ENCODE measurements at places on chromosomes 7 and 10.
A peak's percentile ranks its signal among the peaks of the same experiment; 100 is the strongest.

DNA sequence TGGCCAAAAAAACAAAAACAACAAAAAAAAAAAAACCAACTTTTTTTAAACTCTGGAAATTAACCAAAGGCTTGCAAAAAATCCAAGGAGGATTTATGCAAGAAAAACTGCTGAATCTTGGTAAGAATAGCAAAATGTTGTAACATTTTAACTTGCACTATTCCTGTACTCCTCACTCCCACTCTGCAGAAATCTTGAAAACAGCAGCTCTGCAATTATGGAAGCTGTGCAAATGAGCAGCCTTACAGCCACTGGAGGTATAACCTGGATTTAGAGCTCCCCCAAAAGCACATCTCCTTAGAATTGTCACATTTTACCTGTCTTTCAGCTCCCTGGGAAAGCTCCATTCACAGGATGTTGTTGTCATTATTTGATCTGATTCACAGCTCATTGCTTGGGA, 41.8 kb upstream of the LRGUK start:
- H3K27me3 ChIP-seq, result no peaks in the 10 kb centered on the region
- H3K27ac ChIP-seq, result no peak overlapping the region
- H3K4me1 ChIP-seq, result no peaks in the 10 kb centered on the region
- H3K36me3 ChIP-seq, result peaks cover 37% of the 10 kb centered on the region

GRCh38 chr10:52729271-52730104, 43.1 kb downstream of the MBL2 start:
- no peaks in the 10 kb centered on the region for H3K27me3 ChIP-seq
- no peak for DNase-seq
- no peak overlapping the region for H3K4me3 ChIP-seq
- no peaks in the 10 kb centered on the region for H3K36me3 ChIP-seq

GRCh38 chr10:126738001-126738400, 67.5 kb upstream of the C10orf90 start:
- no peak overlapping the region for H3K4me3 ChIP-seq
- no peak overlapping the region for H3K27ac ChIP-seq
- no peak for DNase-seq
- H3K36me3 ChIP-seq, result no peaks in the 10 kb centered on the region

DNA sequence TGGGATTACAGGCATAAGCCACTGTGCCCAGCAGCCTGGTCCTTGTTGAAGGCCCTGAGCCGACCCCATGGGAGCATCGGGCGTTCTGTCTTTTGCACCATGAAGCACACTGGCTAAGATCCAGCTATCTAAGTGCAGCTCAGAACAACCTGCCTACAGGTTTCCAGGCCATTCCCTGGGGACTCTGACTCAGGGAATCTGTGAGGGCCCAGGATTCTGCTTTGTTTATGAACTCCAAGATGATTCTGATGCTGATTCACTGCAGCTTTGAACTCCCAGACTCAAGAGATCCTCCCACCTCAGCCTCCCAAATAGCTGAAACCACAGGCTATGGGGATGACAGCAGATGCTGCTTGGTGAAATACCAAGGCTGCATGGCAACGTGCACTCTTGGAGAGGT, 30.2 kb downstream of the NPTX2 start:
- H3K36me3 ChIP-seq, result no peaks in the 10 kb centered on the region
- peaks cover 21% of the 10 kb centered on the region for H3K27me3 ChIP-seq
- no peak for DNase-seq
- no peak overlapping the region for H3K4me3 ChIP-seq

DNA sequence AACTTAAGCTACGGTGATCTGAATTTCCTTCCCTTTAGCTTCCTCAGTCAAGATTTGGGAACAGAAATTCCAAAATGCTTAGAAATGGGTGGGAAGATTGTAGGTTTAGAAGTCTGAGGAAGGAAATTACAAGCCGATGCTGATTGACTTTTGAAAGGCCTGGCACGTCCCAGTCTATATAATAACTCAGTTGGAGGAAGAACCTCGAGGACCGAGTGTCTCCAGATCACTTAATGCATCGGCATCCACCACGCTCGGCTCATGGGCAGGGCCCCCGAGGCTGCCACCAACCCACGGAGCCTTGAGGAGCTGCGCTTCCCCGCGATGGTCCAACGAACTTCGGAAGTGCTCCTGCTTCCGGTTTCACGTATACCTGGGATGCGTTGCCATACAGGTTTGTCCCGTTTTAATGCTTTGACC, 10.4 kb upstream of the SP8 start:
- peak overlapping the region; percentile 81 for H3K4me3 ChIP-seq
- no peaks in the 10 kb centered on the region for H3K36me3 ChIP-seq
- H3K27ac ChIP-seq, result peak overlapping the region; percentile 62
- H3K4me1 ChIP-seq, result peaks cover 8% of the 10 kb centered on the region
- H3K27me3 ChIP-seq, result peaks cover 75% of the 10 kb centered on the region

DNA sequence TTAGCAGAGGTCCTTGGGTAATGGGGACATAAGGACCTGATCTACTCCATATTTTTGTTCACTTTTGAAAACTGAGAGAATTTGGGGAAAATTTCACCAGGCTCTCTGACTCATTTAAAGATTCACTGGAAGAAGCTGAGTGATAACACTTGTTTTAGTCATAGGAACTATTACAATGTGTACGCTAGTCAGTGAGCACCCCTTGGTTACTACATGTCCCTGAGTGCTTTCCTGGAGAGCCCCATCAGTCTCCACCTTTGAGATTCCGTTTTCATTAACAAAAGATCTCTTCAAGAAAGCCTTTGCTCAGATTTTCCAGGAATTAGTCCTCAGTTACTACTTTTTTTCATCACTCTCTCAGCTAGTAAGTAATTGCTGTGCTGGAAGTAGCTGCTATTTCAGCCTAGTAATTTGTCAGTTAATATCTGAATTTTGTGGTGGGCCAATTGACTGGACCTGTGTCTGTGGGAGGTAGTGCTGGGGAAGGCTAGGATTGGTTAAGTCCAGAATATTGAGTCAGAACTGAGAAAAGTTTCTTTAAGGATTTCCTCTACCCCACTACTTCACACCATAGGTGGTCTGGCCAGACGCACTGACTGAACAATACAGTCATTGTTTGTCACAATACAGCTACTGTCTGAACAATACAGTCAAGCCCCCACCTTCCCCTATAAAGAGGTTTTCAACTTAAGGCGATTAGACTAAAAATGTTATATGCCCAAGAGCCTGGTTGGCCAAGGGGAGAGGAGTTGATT, 235.0 kb downstream of the CCDC7 start:
- no peaks in the 10 kb centered on the region for H3K4me1 ChIP-seq
- no peaks in the 10 kb centered on the region for H3K27me3 ChIP-seq
- H3K36me3 ChIP-seq, result no peaks in the 10 kb centered on the region
- no peak overlapping the region for H3K27ac ChIP-seq

- no peaks in the 10 kb centered on the region for H3K36me3 ChIP-seq
- DNase-seq, result no peak
- H3K4me1 ChIP-seq, result peaks cover 1% of the 10 kb centered on the region
- no peak overlapping the region for H3K27ac ChIP-seq
- peaks cover 4% of the 10 kb centered on the region for H3K27me3 ChIP-seq
These were observed 119.1 kb upstream of the WDR11 start for GRCh38 chr10:120732067-120732466.

DNA sequence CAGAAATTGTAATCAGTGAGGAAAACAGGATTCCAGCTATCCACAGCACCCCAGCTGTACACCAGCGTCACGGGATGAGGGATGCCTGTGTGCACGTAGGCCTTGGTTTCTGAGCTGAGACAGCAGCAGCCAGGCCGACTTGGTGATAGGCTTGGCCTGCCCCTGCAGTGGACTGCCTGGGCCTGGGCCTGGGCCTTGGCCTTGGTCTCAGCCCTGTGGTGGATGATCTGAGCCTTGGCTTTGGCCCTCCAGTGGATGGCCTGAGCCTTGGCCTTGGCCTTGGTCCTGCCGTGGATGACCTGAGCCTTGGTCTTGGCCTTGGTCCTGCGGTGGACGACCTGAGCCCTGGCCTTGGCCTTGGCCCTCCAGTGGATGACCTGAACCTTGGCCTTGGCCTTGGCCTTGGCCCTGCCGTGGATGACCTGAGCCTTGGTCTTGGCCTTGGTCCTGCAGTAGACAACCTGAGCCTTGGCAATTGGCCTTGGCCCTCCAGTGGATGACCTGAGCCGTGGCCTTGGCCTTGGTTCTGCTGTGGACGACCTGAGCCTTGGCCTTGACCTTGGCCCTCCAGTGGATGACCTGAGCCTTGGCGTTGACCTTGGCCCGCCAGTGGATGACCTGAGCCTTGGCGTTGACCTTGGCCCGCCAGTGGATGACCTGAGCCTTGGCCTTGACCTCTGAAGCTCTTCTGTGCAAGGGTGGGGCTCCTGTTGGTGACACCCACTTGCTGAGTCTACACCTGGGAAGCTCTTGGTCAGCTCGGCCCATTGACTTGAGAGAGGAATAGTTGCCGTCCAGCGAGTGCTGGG, 93.8 kb downstream of the CUX1 start:
- H3K27me3 ChIP-seq, result no peaks in the 10 kb centered on the region
- H3K36me3 ChIP-seq, result peaks cover 6% of the 10 kb centered on the region
- H3K27ac ChIP-seq, result no peak overlapping the region
- H3K4me3 ChIP-seq, result no peak overlapping the region

GRCh38 chr10:70343312-70343711, 39.1 kb downstream of the LRRC20 start:
- DNase-seq, result no peak
- H3K27me3 ChIP-seq, result no peaks in the 10 kb centered on the region

DNA sequence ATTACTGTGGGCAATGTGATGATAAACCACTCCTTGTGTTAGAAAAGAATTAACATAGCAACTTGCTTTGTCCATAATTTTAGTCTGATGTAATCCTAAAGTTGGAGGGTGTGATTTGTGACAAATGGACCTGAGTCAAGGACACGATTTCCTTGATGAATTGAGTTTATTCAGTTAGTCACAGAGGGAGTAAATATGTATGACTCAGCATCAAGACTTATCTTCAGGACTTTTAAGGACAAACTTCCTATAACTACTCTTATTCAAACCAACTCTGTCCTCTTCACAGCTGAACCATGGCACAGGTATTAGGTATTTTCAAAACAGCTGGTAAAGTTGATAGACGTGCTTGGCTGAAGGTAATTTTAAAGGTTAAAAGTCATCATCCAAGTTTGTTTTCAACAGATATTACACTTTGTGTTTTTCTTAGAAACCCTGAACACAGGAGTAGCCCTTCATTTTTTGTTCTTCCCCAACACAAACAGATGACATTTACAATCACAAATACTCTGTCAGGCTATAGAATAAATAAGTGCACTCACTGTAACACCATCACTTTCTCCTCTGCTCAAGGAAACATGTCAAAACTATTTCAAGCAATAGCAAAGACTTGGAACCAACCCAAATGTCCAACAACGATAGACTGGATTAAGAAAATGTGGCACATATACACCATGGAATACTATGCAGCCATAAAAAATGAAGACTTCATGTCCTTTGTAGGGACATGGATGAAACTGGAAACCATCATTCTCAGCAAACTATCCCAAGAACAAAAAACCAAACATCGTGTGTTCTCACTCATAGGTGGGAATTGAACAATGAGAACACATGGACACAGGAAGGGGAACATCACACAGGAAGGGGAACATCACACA, 54.5 kb downstream of the COA1 start:
- no peak for DNase-seq
- no peaks in the 10 kb centered on the region for H3K27me3 ChIP-seq
- H3K4me1 ChIP-seq, result no peaks in the 10 kb centered on the region
- H3K36me3 ChIP-seq, result peaks cover 33% of the 10 kb centered on the region
- no peak overlapping the region for H3K27ac ChIP-seq
- H3K4me3 ChIP-seq, result no peak overlapping the region

DNA sequence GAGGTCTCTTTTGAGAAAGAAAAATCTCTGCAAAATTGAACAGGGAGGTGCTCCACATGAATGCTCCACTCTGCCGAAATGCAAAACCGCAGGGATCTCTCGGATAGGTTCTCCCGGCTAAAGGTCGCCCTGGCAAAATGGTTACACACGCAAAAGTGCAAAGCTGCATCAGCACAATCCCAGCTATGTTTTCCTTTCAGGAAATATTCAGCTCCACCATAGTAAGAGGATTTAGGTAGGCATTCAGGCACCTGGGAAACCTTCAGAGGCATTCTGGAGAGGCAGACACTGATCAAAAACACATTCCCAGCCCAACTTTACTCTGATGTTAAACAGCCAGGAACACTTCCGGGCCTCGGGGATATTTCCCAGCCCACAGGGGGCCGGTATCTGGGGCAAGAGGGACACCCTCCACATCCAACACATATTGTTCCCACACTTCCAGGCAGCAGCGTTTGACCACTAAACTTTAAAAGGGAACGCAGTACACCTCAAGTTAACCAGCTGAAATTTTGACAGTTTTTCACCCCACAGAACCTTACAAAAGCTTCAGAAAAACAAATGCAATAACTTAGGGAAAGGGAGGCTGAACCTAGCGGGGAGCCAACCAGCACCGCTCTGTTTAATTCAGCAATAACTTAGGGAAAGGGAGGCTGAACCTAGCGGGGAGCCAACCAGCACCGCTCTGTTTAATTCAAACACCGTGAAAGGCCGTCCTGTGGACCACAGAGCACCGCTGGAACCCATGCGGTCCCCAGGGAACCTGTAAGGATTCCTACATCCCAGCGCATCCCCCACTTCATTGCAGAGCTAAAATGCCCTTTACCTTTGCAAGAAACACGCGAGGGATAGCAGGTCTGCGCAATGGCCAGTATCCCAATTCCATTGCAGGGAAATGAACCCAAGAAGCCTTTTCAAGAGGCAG, 45.9 kb downstream of the TNS3 start:
- DNase-seq, result no peak
- H3K36me3 ChIP-seq, result peaks cover 2% of the 10 kb centered on the region
- peaks cover 50% of the 10 kb centered on the region for H3K4me1 ChIP-seq
- peak overlapping the region; percentile 72 for H3K4me3 ChIP-seq
- H3K27ac ChIP-seq, result peak overlapping the region; percentile 63
- no peaks in the 10 kb centered on the region for H3K27me3 ChIP-seq

GRCh38 chr7:150992833-150993302, 2.1 kb downstream of the NOS3 start:
- H3K4me1 ChIP-seq, result no peaks in the 10 kb centered on the region
- no peaks in the 10 kb centered on the region for H3K36me3 ChIP-seq
- peaks cover 29% of the 10 kb centered on the region for H3K27me3 ChIP-seq
- DNase-seq, result no peak
- H3K4me3 ChIP-seq, result no peak overlapping the region

GRCh38 chr10:23341004-23341403, 3.6 kb downstream of the C10orf67 start:
- no peak for DNase-seq
- no peak overlapping the region for H3K4me3 ChIP-seq
- H3K36me3 ChIP-seq, result no peaks in the 10 kb centered on the region
- peaks cover 5% of the 10 kb centered on the region for H3K4me1 ChIP-seq
- peaks cover 38% of the 10 kb centered on the region for H3K27me3 ChIP-seq
- no peak overlapping the region for H3K27ac ChIP-seq

GRCh38 chr7:31478721-31479120, 35.2 kb upstream of the ITPRID1 start:
- H3K4me1 ChIP-seq, result peaks cover 14% of the 10 kb centered on the region
- H3K27me3 ChIP-seq, result peaks cover 6% of the 10 kb centered on the region
- DNase-seq, result no peak
- no peak overlapping the region for H3K27ac ChIP-seq
- H3K36me3 ChIP-seq, result no peaks in the 10 kb centered on the region

DNA sequence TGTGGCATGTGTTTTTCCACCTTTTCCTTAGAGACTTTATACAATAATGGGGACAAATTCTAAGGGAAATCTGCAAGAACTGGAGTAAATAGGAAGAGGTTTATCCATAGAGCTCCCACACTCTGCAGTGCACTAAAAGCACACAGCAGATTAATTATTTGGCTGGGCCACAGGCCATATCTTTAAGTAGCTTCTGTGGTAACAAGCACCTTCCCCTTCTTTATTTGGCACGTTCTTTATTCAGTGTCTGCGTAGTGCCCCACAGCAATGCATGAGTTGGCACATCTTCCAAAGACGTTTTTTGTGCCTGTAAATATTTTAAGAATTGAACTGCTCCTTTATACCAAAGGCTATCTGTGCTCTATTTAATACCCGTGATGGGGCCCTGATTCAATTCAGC, 104.9 kb upstream of the MBL2 start:
- no peak overlapping the region for H3K4me3 ChIP-seq
- no peaks in the 10 kb centered on the region for H3K36me3 ChIP-seq
- peaks cover 6% of the 10 kb centered on the region for H3K4me1 ChIP-seq
- no peaks in the 10 kb centered on the region for H3K27me3 ChIP-seq
- no peak for DNase-seq
- H3K27ac ChIP-seq, result no peak overlapping the region

Data from progenitor cell of endocrine pancreas (in vitro differentiated cells).